Activated CD8-positive, alpha-beta T cell treated with anti-CD3 and anti-CD28 coated beads for 36 hours (primary cell): ENCODE measurements at places on chromosomes 11 and 22.
A peak's percentile ranks its signal among the peaks of the same experiment; 100 is the strongest.

DNA sequence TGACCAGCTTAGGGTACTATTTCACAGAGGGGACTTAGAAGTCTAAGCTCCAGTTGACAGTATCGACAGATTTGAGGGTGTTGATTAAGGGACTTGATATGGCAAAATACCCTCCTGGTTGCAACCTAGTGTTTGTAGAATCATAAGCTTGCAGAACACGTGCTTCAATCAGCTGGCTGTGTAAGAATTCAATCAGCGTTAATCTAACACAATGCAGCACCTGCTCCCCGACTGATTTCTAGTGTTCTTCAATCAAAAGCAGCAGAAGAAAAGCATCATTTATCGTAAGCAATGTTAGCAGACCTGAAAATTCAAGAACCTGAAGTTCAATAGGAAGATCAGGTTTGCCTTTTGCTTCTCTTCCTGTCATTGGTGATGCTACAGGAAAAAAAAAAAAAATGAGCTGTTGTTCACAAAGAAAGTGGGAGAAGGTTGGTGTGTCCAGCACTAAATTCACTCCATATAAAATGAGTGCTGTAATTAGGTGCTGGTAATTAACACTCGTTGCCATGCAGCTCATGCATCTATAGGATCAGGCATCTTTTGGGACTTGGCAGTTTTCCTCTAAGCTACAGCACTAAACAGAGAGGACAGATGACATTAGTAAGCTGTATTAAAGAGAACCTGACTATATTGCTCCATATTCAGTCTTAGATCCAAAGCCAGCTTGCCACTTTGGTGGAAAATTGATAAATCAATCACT is 840.3 kb downstream of the OPCML start:
- DNase-seq, result no peak

- DNase-seq, result no peak
Measured at GRCh38 chr11:21582791-21583190, 610.1 kb upstream of the ANO5 start.

- DNase-seq, result no peak
Measured at GRCh38 chr11:30329150-30329940, 6.4 kb downstream of the ARL14EP start.

DNA sequence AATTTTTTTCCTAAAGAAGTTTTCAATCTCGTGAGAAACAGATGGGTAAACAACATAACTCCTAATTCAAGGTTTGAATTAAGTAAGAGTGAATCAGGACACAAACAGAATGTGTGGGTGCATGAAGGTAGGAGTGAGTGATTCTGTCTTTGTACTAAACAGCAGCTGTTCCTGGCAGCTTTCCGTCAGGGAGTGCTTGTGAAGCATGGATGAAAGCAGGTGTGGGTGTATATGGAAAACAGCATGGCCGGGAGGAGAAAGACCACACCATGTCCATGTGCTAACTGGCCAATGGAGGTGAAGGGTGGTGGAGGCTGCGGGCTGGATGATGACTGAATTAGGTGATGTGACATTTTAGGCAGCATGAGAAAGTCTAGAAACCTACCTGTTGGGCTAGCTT is 49.6 kb downstream of the BARX2 start:
- DNase-seq, result no peak

- peak; percentile 33 for DNase-seq
Measured at GRCh38 chr11:17014833-17015626, 816 bp upstream of the PLEKHA7 start.

DNA sequence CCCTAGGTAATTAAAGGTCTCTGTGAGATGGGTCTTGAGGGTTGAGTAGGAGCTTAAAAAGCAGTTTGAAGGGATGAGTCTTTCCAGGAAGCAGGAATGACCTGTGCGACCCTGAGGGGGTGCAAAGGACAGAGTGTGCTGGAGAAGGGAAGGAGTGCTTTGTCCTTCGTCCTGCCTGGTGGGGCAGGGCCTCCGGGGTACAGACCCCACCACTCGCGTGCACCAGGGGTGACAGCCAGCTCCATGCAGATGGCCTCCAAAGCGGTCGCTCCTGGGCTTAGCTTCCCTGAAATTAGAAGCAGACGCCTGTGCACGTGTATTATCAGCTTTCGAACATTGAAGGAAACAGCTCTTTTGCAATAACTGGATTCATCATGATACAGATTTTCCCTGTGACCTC is 959.8 kb downstream of the BRD1 start:
- DNase-seq, result no peak

DNA sequence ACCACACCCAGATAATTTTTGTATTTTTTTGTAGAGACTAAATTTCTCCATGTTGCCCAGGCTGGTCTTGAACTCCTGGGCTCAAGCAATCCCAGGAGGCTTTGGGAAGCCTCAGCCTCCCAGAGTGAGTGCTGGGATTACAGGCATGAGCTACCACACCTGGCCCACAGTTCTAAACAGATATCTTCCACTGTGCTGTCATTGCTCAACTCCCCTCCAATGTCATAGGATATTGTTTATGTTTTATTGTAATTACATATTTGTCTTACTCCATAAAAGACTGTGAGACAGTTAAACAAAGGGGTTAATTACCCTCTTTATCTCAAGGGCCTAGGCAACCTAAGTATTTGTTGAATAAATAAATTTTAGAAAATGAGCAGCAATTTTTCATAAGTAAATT is 204.2 kb downstream of the GRM5 start:
- no peak for DNase-seq

DNA sequence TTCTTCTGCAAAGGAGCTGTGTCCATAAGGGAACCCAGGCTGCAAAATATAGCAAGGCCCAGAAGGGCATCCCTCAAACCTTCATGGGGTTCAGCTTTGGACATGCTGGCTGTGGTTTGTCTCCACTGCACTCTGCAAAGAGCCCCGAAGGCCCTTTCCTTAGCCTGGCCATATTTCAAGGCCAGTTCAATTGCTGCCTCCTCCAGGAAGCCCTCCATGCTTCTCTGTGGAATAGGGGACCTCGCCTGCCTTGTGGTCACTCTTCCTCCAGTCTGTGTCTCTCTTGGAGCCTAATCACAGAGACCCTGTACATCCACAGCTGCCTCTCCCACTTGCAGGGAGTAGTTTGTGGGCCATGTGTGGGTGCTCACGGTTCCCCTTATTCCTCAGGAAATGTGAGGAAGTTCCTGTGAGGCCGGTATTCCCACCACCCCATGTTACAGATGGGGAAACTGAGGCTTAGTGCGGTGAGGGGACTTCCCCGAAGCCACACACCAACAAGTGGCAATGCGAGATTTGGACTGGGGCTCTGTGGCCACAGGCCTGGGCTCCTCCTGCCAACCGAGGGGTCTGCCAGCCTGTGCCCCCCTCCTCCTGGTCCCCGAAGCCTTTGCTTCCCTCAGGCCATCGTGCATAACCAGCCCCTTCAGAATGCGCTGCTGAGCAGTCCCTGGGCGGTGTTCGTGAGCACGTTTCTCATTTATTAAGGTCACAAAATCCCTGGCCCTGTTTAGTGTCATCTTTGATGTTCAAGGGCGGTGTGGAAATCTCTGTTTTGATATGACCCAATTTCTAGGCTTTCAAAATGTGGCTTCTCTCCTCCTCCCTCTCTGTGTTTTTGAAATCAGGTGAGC is 65.8 kb downstream of the PARVB start:
- DNase-seq, result no peak
